Progenitor cell of endocrine pancreas (in vitro differentiated cells): ENCODE measurements at places on chromosomes 6 and 20.
A peak's percentile ranks its signal among the peaks of the same experiment; 100 is the strongest.

- DNase-seq, result no peak
Observed at GRCh38 chr20:36796875-36797274, 23.3 kb upstream of the DSN1 start.

DNA sequence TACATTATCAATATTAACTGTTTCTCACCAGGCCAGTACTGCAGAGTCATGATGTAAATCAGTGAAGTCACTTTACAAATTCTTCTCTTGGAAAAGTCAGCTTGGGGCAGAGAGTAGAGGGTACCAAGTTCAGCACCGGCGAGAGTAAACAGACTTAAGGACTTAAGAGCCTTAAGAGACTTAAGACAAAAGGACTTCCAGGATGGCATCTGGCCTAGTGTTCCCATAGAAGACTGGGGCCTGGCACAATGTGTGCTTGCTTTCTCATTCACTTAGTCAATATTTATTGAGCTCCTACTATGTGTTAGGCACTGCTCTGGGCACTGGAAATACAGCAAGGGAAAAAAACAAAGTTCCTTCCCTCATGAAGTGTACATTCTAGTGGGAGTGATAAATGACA is 1.4 kb upstream of the SNPH start:
- DNase-seq, result no peak

DNA sequence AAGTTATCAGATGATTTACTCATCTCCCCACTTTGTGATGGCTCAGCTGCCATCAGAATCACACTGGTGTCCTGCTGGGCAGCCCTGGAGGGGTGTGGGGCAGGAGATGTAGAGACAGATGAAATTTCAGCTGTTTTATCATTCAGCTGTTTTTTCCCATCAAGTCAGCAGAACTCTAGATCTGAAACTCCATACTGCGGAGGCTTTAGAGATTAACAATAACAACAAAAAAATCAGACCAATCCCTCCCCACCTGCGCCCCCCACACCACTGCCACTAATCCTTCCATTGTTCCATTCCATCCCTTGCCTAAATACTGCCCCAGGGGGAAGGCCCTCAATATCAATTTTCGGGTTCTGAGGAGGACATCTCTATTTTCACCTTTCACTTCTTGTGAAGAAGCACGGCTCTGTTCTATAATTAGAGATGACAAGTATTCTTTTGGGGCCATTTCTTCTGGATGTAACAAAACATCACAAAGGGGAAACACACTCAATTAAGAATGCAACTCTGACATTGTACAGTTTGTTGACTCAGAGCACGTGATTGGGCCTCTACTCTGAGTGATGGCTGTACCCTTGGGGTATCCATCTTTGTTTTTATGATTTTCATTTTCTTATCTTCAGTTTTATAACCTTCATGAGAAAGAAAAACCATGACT is 396.3 kb downstream of the ZFAND3 start:
- DNase-seq, result no peak

DNA sequence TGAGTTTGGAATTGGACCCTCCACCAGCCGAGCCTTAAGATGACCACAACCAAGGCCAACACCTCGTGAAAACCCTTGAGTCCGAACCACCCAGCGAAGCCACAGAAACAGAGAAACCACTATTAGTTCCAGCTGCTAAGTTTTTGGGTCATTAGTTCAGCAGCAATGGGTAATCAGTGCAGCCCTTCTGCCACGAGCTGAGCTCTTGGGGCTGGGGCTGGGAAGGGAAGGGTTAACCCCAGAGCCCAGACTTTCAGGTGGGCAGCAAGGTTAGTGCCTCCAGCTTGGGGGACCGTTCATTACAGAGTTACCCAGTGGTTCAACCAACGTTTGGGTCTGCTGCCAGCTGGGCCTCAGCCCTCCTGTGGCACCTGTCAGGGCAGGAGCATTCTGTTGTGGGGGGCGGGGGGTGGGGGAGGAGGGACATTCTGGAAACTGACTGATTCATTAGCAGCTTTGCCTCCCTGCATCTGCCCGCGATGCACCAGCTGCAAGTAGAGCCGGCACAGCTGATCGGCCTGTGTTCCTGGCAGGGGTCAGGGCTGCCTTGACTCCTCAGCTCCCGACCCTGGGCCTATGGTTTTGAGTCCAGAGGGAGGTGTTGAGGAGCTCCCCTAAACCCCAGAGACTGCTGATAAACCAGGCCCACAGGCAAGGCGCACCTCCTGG is 52.7 kb downstream of the TGM2 start:
- DNase-seq, result no peak

DNA sequence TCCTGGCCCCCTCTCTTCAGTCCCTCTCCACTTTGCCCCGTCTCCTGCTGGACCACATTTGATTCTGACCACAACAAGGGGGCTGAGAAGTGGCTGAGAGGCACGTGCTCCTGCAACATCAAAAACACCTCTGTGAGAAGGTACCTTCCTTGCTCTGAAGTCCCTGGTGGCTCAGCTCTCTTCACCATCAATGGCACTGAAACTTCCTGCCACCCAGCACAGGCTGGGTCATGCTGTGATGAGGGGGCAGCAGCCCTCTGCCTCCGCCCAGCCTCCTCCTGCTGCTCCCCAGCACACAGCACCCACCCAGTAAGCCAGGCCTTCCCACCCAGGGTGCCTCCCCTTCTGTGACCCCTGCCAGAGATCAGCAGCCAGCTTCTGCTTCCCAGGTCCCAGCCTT is 10.3 kb downstream of the ZMYND8 start:
- no peak for DNase-seq

GRCh38 chr20:13419477-13419876 is 198.4 kb downstream of the ISM1 start:
- no peak for DNase-seq

GRCh38 chr6:135266675-135267074 is 85.6 kb downstream of the MYB start:
- DNase-seq, result no peak

- DNase-seq, result no peak
Observed at GRCh38 chr20:7161690-7162089, 394.2 kb downstream of the BMP2 start.

- no peak for DNase-seq
Observed at GRCh38 chr6:161272635-161273273, 1.1 kb downstream of the AGPAT4 start.

DNA sequence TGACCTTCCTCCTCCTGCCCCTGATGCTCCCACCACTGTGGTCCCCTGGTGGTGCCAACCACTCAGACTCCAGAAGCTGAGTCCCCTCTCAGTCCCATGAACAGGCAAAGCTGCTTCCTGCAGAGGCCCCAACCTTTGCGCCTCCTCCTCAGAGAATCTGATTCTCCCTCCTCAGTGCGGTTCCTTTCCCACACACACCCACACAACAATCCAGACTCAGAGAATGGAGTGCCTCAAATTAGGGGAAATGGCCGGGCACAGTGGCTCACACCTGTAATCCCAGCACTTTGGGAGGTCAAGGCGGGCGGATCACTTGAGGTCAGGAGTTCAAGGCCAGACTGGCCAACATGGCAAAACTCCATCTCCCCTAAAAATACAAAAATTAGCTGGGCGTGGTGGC is 23.0 kb downstream of the RIPOR3 start:
- DNase-seq, result no peak

- no peak for DNase-seq
Observed at GRCh38 chr6:142850679-142851423, 94.1 kb downstream of the HIVEP2 start.

GRCh38 chr6:53986165-53986720 is 125.0 kb upstream of the MLIP start:
- peak; percentile 20 for DNase-seq

DNA sequence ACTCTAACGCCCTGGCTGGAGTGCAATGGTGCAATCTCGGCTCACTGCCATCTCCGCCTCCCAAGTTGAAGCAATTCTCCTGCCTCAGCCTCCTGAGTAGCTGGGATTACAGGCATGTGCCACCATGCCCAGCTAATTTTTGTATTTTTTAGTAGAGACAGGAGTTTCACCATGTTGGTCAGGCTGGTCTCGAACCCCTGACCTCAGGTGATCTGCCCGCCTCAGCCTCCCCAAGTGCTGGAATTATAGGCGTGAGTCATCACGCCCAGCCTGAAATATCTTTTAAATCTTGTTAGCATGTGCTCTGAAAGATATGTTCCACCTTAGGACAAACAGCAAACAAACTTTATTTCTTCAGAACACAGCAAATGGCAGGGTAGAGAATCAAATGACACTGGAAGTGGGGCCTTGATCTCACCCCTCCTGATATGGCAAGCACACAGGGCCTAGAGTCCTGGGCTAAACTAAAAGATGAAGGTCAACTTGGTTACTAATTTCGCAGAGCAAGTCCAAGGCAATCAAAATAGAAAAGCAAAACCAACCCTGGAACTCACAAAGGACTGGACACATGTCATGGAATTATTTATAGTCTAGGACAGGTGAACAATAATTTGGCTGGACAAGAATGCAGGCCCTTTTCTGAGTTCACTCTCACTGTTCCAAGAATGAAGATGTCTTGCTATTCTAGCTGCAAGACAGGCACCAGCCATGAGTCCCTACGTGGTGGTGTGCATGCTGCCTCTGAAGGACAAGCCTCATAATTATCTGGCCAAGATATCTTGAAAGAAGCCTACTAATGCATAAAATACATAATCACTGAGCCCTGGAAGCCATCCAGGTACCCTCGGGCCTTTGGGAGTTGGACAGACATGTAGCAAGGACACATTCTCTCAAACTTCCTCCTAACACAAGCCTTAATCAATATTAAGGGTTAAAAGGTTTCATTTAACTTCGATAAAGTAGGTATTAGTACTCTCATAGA is 35.6 kb downstream of the B4GALT5 start:
- DNase-seq, result no peak

GRCh38 chr20:53657279-53657678 is 63.6 kb upstream of the ZNF217 start:
- no peak for DNase-seq

DNA sequence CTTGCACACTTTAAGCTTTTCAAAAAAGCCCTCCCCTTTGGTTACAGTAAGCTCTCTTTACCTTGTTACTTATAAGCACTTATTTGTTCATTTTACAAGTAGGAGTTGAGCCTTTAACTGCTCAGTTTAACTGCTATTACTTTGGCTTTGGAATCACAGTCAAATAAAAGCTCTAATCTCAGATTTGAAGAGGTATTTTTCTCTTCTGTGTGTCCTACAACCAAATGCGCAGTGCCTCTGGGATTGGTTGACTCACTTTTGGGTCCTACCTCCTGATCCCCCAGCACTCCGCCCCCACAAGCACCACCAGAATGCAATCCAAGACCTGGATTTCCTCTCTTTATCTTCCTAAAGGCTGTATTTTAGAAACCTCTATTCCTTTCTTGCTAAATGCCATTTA is 2.5 kb downstream of the NCOA7 start:
- no peak for DNase-seq

- no peak for DNase-seq
Observed at GRCh38 chr6:19643287-19643686, 193.9 kb upstream of the ID4 start.

GRCh38 chr20:15890407-15890982 is 682.8 kb downstream of the KIF16B start:
- no peak for DNase-seq

GRCh38 chr6:138428944-138429598 is 25.0 kb downstream of the HEBP2 start:
- no peak for DNase-seq

- DNase-seq, result no peak
Observed at GRCh38 chr6:132320007-132320406, 81.3 kb downstream of the MOXD1 start.

DNA sequence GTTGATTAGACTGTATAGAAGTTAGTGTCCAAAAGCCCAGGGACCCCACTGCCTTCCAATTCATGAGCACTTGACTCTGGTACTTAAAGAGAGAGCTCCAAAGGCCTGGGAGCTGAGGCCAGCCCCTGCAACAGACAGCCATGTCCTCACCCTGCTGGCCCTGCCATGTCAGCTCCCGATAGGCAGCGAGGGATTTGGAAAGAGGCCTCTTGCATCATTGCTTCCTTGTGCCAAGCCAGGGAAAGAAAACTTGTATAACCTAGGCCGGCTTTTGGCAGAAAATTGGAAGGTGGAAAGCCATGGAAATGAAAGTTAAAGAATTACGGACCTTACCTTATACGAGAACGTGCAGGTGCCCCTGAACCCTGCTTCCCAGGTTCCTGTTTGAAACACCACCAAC is 8.4 kb upstream of the PCK1 start:
- DNase-seq, result no peak

GRCh38 chr6:154535147-154535546 is 24.7 kb upstream of the CNKSR3 start:
- no peak for DNase-seq

GRCh38 chr6:117008618-117009017 is 131.6 kb downstream of the RFX6 start:
- DNase-seq, result no peak

DNA sequence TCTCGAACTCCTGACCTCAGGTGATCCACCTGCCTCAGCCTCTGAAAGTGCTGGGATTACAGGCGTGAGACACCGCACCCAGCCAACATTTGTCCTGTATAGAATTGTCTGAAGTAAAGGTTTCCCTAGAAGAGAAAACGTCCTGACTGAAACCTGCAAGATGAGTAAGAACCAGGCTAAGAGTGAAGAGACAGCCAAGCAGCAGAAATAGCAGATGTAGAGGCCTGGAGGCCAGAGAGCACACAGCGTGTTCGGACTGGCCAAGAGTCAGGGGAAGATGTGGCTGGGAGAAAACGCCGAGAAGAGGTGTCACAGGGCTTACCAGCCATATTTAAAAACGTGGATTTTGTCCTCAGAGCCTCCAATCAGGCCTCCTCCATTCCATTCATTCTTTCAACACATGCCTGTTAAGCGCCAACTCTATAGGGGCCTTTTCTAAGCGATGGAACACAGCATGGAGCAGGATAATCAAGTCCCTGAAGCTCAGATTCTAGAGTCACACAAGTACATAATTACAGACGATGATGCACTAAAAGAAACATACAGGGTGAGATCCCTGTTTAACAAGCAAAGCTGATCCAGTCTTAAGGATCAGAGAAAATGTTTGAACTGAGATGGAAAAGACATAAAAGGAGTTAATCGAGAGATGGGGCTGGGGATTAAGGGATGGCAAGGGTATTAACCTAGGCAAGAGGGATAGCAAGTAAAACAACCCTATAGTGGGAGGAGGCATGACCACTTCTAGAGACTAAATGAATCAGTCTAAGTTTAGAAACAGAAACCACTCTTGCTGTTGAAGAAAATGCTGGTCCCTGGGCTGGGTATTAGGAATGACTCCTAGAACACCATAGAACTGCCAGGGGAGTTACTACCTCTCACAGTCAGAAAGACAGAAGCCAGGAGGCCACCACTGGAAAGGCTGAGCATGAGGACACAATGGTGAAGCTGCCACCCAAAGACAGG is 4.8 kb downstream of the ZCCHC3 start:
- DNase-seq, result no peak

GRCh38 chr6:30035784-30036183 is 25.3 kb upstream of the POLR1H start:
- DNase-seq, result no peak
